ENCODE measurements at places on chromosomes 2 and 18. TPM values are rescaled to one million over a fixed set of nuclear protein-coding genes. Genes with fewer than 3 reads are reported as not detected.
A peak's percentile ranks its signal among the peaks of the same experiment; 100 is the strongest.

- no peaks in the 10 kb centered on the region for H3K4me1 ChIP-seq
- DNase-seq = no peak
- no peaks in the 10 kb centered on the region for H3K36me3 ChIP-seq
- no peak overlapping the region for H3K4me3 ChIP-seq
- H3K27ac ChIP-seq = no peak overlapping the region
Observed at GRCh38 chr18:58144671-58145285, 100.8 kb downstream of the NEDD4L start.

The APLF gene
- total RNA-seq = 7.5 TPM

DNA sequence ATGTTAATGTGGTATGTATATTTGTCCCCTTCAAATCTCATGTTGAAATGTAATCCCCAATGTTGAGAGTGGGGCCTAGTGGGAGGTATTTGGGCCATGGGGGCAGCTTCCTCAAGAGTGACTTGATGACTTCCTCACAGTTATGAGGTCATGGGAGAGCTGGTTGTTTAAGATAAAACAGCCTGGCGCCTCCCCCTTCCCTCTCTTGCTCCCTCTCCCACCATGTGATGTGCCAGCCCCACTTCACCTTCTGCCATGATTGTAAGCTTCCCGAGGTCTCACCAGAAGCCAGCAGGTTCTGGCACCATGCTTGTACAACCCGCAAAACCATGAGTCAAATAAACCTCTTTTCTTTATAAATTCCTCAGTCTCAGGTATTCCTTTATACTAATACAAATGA, 258.3 kb upstream of the POU3F3 start:
- DNase-seq = no peak
- no peaks in the 10 kb centered on the region for H3K27me3 ChIP-seq
- H3K36me3 ChIP-seq = no peaks in the 10 kb centered on the region
- no peaks in the 10 kb centered on the region for H3K4me1 ChIP-seq
- no peak overlapping the region for H3K27ac ChIP-seq

The KDM3A gene
- total RNA-seq = 53.4 TPM

GRCh38 chr2:235085476-235085875, 133.7 kb downstream of the SH3BP4 start:
- no peak overlapping the region for H3K27ac ChIP-seq
- no peaks in the 10 kb centered on the region for H3K36me3 ChIP-seq
- no peaks in the 10 kb centered on the region for H3K27me3 ChIP-seq
- no peak for DNase-seq
- peaks cover 6% of the 10 kb centered on the region for H3K4me1 ChIP-seq

DNA sequence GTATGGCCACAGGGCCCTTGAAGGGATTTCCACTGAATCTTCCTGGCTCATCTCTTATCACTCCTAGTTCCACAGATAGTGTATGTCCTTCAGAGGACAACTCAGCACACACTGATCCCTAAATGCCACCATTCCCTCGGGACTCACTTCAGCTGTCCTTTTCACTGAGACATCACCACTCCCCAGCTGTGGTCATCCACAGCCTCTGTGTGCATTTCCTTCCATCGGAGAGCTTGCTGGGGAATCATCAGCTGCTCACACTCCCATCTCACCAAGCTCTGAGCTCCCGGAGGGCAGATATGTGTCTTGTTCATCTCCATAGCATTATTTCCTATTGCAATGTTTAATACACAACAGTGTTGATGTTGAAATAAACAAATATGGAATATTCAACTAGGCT, 759.5 kb downstream of the RNF144A start:
- no peak for DNase-seq
- H3K4me3 ChIP-seq = no peak overlapping the region
- H3K27ac ChIP-seq = no peak overlapping the region

The REG1B gene
- not detected for total RNA-seq

DNA sequence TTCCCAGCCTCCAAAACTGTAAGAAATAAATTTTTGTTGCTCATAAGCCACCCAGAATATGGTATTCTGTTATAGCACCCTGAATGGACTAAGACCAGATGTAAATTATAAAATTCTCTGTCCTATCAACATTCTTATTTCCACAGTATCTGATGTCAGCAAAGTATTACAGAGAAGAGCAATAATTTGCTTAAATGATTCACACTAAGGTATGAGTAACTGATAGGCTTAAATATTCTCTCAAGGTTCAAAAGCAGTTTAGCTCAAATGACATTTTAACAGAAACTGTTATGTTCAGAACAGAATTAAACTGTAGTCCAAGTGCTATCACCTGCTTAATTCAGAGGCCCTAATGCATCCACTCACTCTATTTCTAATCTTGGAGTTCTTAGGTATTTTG, 12.8 kb downstream of the SESTD1 start:
- no peak for DNase-seq
- H3K4me3 ChIP-seq = no peak overlapping the region
- no peaks in the 10 kb centered on the region for H3K27me3 ChIP-seq

- no peaks in the 10 kb centered on the region for H3K36me3 ChIP-seq
- no peak overlapping the region for H3K4me3 ChIP-seq
- no peak for DNase-seq
- H3K27me3 ChIP-seq = no peaks in the 10 kb centered on the region
- H3K27ac ChIP-seq = no peak overlapping the region
- no peaks in the 10 kb centered on the region for H3K4me1 ChIP-seq
Observed at GRCh38 chr2:102094917-102095316, 47.6 kb upstream of the IL1R1 start.

The LYG1 gene
- 1.8 TPM for total RNA-seq

DNA sequence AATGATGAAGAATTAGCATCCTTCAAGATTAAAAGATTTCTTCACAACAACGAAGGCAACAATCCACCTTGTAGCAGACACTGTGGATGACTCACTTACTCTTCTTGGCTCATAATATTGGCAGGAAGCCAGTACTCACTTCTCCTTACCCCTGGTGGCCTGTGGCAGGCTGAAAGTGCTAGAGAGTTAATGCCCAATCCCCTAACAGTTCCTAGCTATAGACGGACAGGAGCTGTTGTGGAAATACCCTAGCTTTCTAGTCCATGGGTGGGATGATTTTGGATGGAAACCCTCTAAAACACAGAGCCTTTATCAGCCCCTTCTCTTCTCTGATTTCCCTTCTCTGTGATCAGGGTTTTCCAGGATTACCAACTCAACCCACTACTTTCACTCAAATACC, 128.6 kb upstream of the NYAP2 start:
- DNase-seq = peak; percentile 1
- no peak overlapping the region for H3K4me3 ChIP-seq
- no peaks in the 10 kb centered on the region for H3K36me3 ChIP-seq
- H3K4me1 ChIP-seq = no peaks in the 10 kb centered on the region
- no peak overlapping the region for H3K27ac ChIP-seq
- no peaks in the 10 kb centered on the region for H3K27me3 ChIP-seq
